Karpas-422 (cell line): ENCODE measurements at places on chromosomes 2 and 18. TPM values are rescaled to one million over a fixed set of nuclear protein-coding genes. Genes with fewer than 3 reads are reported as not detected.

PROKR1 gene
- not detected in 2 replicates for total RNA-seq

DNA sequence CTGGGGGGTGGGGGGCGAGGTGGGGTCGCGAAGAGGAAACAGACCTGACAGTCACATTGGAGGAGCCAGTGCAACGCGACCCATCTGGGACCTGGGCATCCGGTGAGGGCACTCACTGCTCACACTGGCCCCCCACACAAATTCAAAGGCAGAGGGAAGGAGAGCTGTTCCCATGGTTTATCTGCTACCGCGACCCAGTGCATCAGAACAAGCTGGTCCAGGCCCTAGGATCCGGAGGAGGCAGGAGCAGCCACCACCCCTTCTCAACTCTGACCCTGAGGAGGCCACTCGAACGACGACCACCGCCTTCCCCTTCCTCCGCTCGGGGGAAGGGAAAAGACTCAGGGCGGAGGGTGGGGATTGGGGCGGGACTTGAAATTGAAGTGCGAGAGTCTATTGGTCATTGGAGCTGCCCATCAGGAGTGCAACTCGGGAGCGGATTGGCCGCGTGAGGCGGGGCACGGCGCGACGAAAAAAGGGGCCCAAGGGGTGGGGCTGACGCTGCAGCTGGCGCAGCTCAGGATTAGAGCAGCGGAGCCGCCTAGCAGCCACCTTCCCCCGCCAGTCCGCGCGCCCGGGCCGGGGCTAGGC lies at the start of gene CDK5R2:
Gene CDK5R2 (plus strand): TSS at position 526 of the 591 bp plus-strand sequence. CDS start 155 bp downstream, outside the sequence.
- H3K27me3 ChIP-seq, result no peaks in the 10 kb centered on the region
- peak within 1 kb of the TSS; percentile 67 for H3K4me3 ChIP-seq
- peak; percentile 98 for DNase-seq
- peaks cover 17% of the 10 kb centered on the region for H3K4me1 ChIP-seq
- no peak within 1 kb of the TSS for H3K27ac ChIP-seq
- no peaks in the 10 kb centered on the region for H3K36me3 ChIP-seq

LRRTM4 gene
- total RNA-seq, result 0.07 TPM in 1 of 2 replicates, not detected in the other

- no peaks in the 10 kb centered on the region; the same call in 1 of the 2 replicates for H3K27me3 ChIP-seq
- DNase-seq, result no peak
- H3K27ac ChIP-seq, result no peak overlapping the region
- H3K4me3 ChIP-seq, result no peak overlapping the region
- no peaks in the 10 kb centered on the region for H3K4me1 ChIP-seq
These were observed 31.4 kb downstream of the SLC4A3 start for GRCh38 chr2:219658874-219659273.

MRPL44 gene
- total RNA-seq, result 26.8 and 34.9 TPM in 2 replicates

DNA sequence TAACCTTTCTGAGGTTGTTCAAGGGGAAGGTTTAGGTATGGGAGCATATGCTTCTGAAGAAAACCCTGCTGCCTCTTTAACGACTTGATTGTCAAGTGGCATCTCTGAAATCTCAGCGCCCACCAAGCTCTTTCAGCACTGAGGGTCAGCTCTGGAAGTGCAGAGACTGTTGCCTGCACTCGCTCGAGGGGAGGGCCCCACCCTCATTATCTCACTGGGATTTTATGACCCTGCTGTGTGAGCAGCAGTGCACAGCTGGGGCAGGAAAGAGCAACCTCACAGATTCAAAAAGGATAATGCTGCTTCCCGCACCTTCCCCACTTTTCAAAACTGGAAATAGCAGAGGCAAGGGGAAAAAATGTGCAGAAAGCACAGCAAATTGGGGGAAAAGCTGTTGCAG lies 56.9 kb upstream of the SPRED2 start:
- H3K36me3 ChIP-seq, result no peaks in the 10 kb centered on the region
- H3K4me3 ChIP-seq, result no peak overlapping the region
- no peaks in the 10 kb centered on the region for H3K27me3 ChIP-seq
- DNase-seq, result no peak
- H3K27ac ChIP-seq, result no peak overlapping the region

DNA sequence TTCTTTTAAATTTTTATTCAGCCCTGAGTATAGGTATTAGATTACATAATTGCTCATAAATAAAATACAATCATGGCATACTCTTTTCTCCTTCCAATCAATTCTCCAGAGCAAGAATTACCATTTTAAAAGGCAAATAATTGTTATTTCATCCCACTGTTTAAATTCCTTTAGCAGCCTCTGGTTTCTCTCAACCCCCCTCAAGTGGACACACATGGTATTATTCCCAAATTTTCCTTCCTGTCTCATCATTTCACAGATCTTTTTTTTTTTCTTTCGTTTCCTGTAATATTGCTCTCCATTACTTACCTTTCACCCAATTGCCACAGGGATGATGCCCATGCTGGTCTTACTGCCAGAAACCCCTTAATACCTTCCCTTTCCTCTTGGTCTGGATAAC lies 385.2 kb downstream of the RIT2 start:
- H3K27ac ChIP-seq, result no peak overlapping the region
- no peak for DNase-seq
- no peaks in the 10 kb centered on the region for H3K36me3 ChIP-seq
- H3K27me3 ChIP-seq, result no peaks in the 10 kb centered on the region
- no peak overlapping the region for H3K4me3 ChIP-seq

DNA sequence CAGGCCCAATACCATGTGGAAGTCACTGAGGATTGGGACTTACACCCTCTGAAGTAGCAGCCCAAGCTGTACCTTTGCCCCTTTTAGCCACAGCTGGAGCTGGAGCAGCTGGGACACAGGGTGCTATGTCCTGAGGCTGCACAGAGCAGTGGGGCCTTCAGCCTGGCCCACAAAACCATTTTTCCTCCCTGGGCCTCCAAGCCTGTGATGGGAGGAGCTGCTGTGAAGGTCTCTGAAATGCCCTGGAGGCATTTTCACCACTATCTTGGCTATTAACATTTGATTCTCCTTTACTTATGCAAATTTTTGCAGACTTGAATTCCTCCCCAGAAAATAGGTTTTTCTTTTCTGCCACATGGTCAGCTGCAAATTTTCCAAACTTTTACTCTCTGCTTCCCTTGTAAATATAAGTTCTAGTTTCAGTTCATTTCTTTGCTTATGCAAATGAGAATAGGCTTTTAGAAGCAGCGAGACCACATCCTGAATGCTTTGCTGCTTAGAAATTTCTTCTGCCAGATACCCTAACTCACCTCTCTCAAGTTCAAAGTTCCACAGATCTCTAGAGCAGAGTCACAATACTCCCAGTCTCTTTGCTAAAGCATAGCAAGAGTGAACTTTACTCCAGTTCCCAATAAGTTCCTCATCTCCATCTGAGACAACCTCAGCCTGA lies 213.8 kb upstream of the MGAT5 start:
- no peaks in the 10 kb centered on the region for H3K27me3 ChIP-seq
- no peak for DNase-seq
- H3K4me1 ChIP-seq, result peaks cover 18% of the 10 kb centered on the region
- H3K4me3 ChIP-seq, result no peak overlapping the region

ZSWIM2 gene
- not detected in 2 replicates for total RNA-seq

- DNase-seq, result no peak
- H3K36me3 ChIP-seq, result no peaks in the 10 kb centered on the region
- no peak overlapping the region for H3K27ac ChIP-seq
- no peaks in the 10 kb centered on the region for H3K4me1 ChIP-seq
- no peaks in the 10 kb centered on the region for H3K27me3 ChIP-seq
These were observed 169.4 kb downstream of the FSHR start for GRCh38 chr2:48984922-48985321.

ZNF396 gene
- total RNA-seq, result 1.0 and 1.4 TPM in 2 replicates

DNA sequence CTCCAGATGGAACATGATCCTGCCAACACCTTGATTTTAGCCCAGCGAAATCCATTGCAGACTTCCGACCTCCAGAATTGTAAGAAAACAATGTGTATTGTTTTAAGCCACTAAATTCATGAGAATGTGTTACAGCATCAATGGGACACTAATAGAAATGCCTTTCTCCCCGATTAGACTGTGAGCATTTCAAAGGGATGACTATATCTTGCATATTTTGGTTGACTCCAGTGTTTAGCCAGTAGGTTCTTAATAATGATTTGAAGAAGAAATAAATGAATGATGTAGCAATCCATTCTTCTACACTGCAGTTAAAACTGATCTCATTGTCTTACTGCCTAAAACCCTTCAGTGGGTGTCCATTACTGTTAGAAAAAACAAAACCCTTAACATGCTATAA lies 67.4 kb upstream of the ACVR1C start:
- no peaks in the 10 kb centered on the region for H3K4me1 ChIP-seq
- no peak overlapping the region for H3K27ac ChIP-seq
- no peaks in the 10 kb centered on the region for H3K36me3 ChIP-seq
- no peak overlapping the region for H3K4me3 ChIP-seq
- DNase-seq, result no peak

DNA sequence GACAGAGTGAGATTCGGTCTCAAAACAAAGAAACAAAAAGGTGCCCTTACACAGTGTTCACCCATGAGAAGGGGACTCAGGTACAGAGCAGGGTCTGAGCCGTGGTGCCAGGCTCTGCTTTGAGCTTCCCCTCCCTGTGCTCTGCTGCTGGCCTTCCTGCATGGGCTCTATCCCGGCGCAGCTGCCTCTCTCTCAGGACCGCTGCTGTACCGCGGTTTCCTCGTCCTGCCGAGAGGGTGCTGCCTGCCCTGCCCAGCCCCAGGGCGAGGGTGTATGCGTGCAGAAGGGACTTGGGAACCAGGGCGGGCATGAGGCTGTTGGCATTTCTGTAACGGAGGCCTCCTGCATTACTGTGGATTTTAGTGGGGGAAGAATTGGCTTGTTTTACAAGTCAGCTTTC lies 30.1 kb downstream of the SH3RF3 start:
- H3K27ac ChIP-seq, result no peak overlapping the region
- H3K4me3 ChIP-seq, result no peak overlapping the region
- no peaks in the 10 kb centered on the region for H3K27me3 ChIP-seq
- H3K36me3 ChIP-seq, result no peaks in the 10 kb centered on the region
- H3K4me1 ChIP-seq, result peaks cover 29% of the 10 kb centered on the region

TTC27 gene
- total RNA-seq, result 20.4 and 26.8 TPM in 2 replicates

DNA sequence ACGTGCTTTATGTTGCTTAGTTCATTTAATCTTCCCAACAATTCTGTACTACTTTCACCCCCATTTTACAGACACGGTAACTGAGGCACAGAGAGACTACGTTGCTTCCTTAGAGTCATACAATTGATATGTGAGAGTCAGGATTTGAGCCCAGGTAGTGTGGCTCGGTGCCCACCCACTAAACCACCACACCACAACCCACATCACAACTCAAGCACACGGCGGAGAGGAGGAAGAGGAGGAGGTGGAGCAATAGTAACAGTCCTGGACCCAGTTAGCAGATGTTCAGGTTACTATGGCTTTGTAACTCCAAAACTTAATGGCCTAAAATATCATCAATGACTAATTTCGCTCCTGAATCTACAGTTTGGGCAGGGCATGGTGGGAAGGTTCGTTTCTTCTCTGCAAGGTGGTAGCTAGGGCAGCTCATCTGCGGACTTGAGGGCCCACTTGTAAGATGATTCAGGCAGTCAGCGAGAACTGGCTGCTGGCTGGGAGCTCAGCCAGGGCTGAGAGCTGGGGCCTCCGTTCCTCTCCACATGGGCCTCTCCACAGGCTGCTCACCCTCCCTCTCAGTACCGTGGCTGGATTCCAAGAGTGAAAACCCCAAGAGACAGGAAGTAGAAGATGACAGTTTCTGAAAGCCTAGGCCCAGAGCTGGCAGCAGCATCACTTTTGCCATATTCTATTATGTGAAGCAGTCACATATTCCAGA lies 167.1 kb downstream of the ZFP36L2 start:
- DNase-seq, result no peak
- H3K4me3 ChIP-seq, result no peak overlapping the region
- H3K36me3 ChIP-seq, result no peaks in the 10 kb centered on the region
- H3K4me1 ChIP-seq, result no peaks in the 10 kb centered on the region

NETO1 gene
- total RNA-seq, result not detected in 2 replicates

EPB41L3 gene
- not detected in 2 replicates for total RNA-seq

FIGN gene
- total RNA-seq, result not detected in 2 replicates

PSMA8 gene
- not detected in 2 replicates for total RNA-seq

GCG gene
- total RNA-seq, result not detected in 2 replicates

DNA sequence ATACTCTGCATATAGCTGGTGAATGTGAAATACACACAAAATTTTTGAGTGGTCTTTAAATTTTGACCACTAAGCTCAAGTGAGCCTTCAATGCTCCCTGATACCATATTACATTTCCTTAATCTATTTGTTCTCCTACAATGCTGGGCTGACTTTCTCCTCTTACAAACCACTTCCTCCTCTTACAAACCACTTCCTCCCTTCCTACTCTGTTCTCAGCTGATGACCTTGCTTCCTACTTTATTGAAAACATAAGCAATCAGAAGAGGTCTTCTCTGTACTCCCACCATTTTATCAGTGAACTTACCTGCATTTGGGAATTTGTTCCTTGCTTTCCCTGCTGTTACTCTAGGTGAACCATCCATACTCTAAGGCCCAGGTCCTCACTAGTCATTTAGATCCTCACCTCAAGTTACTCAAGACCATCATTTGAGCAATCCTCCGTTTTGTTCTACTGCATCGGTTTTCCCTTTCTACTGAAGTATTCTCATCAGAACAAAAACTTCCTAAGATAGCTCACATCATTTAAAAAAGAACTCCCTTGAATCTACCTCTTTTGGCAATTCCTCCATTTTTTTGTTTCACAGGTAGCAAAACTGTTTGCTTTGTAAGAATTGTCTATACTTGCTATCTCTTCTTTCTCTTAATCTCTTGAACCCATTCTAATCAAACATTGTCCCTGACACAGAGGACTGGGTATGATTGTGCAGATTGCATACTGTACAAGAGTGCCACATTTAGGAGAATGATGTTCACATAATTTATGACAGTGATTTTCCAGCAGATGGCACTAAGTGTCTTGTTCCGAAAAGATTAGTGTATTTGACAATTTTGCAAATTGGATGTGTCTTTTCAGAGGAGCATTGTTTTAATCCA lies 96.5 kb downstream of the EPB41L5 start:
- DNase-seq, result peak; percentile 80
- no peak overlapping the region for H3K27ac ChIP-seq
- H3K27me3 ChIP-seq, result no peaks in the 10 kb centered on the region
- no peak overlapping the region for H3K4me3 ChIP-seq
- H3K36me3 ChIP-seq, result no peaks in the 10 kb centered on the region

GRCh38 chr18:59878644-59879043 lies 21.2 kb upstream of the PMAIP1 start:
- H3K27ac ChIP-seq, result no peak overlapping the region
- H3K4me3 ChIP-seq, result no peak overlapping the region
- H3K4me1 ChIP-seq, result no peaks in the 10 kb centered on the region
- H3K27me3 ChIP-seq, result no peaks in the 10 kb centered on the region
- DNase-seq, result peak; percentile 16
- no peaks in the 10 kb centered on the region for H3K36me3 ChIP-seq

- H3K36me3 ChIP-seq, result no peaks in the 10 kb centered on the region
- no peak for DNase-seq
- no peaks in the 10 kb centered on the region for H3K27me3 ChIP-seq
- H3K4me3 ChIP-seq, result no peak overlapping the region
- no peaks in the 10 kb centered on the region for H3K4me1 ChIP-seq
These were observed 147.8 kb upstream of the ZNF236 start for GRCh38 chr18:76674596-76674995.

TXNDC2 gene
- not detected in 2 replicates for total RNA-seq

RPRM gene
- not detected in 2 replicates for total RNA-seq
